DMS79 (cell line): ENCODE measurements at places on chromosomes 11 and 22.

GRCh38 chr22:44357296-44357965, 44.7 kb upstream of the SHISAL1 start:
- DNase-seq = no peak

DNA sequence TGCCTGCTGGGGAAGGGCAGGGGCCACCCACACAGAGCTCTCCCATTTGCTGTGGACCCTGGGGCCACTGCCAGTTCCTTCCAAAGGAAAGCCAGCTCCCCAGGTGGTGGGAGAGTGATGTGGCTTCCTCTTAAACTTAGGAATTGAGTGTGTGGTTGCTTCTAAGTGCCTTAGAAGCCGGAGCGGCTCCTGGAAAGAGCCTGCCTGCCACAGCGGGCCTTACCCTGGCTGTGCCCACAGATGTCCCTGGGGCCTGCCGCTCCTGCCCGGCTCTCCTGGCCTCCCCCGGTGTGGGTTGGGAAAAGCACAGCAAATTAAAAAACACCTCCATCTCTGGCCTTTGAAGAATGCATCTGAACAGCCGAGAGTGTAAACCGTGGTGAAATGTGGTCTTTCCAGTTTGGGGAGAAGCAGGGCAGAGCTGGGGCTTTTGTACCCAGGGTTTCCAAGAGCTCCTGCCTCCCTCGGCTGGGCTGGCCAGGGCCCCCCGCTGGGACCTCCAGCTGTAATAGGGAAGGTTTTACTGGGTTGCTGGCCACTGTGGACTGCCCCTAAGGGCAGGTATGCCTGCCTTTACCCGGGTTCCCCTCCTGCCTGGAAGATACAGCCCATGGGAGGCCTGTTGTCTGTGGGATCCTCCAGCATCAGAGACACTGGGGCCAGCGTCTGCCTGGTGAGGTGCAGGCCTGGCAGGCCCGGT, 30.2 kb downstream of the LRP5 start:
- peak; percentile 79 for DNase-seq

- no peak for DNase-seq
Measured at GRCh38 chr11:43969543-43969942, 27.1 kb downstream of the C11orf96 start.

DNA sequence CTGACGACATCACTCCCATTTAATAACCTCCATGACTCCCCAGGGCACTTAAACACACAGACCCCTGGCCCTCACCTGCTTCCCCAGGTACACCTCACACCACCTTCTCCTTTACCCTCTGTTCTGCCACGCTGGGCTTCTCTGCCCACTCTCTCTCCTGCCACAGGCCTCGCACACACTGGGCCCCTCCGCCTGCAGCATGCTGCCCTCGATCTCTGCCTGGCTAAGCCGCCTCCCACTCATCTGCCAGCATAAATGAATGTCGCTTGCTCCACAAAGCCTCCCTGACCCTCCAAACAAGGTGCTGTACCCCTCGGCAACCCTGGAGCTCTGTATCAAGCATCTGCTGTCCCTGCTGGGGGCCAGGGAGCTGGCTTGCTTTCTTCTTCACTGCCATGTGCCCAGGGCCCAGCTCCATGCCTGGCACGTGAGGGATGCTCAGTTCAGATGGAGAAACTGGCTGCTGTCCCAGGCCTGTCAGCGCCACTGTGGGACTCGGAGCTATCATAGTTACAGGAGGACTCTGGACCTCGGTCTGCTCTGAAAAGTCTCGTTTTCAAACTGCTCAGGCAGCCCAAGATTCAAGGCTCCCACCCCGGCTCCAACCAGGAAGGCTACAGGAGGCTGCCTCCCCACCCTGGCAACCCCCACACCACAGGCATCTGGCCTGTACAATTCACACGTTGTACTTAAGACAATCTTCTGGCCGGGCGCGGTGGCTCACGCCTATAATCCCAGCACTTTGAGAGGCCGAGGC, 11.9 kb downstream of the TTLL1 start:
- no peak for DNase-seq

GRCh38 chr11:11977206-11977938, 31.1 kb downstream of the DKK3 start:
- DNase-seq = no peak

GRCh38 chr11:66708701-66709100, 20.3 kb downstream of the SPTBN2 start:
- no peak for DNase-seq

DNA sequence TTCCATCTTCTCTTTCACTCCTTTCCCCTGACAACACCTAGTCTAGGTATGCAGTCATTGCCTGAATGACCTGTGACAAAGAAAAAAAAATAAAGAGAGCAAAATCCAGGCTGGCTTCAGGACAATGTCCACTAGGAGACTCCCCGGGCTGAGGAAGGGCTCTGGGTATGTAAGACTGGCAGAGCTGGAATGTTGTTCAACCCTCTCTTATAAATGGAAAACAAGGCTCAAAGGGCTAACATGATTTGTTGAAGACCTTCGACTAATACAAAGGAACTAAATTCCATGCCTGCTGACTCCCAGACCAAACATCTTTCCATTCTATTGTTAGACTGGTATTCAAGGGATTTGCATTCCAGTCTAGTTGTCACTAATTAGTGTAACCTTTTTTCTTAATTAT, 122.2 kb downstream of the ARL14EP start:
- DNase-seq = no peak

GRCh38 chr11:17258670-17259069, 17.9 kb upstream of the NUCB2 start:
- no peak for DNase-seq

GRCh38 chr11:70207531-70208131, 4.5 kb downstream of the FADD start:
- DNase-seq = no peak
